ENCODE measurements at places on chromosomes 6 and 20.

DNA sequence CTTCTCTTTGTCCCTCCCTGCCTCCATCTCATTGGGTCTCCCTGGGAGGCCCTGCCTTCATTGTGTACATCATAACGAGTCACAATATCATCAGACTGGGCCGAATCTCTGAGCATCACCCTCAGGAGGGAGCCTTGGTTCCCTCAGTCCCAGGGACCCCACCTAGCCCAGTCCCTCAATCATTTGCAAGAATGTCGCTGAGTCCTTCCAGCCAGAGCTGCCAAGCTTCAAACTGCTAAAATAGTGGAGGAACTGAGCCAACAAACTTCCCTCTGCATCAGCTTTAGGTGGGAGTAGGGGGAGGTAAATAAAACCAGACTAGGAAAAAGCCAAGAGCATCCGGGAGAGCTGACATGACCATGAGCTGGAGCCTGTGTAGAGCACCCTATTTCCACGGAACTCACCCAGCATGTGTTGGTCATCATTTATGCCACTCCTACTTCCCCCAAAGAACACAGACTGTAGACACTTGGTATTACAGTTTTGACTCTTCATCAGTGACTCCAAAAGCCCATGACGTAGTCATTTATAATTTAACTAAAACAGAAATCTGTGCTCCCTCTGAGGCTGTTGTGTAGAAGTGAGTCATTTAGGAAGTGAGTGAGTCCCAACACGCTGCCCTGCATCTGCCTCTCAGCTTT is 28.8 kb upstream of the IL17A start:
- no peak for DNase-seq

DNA sequence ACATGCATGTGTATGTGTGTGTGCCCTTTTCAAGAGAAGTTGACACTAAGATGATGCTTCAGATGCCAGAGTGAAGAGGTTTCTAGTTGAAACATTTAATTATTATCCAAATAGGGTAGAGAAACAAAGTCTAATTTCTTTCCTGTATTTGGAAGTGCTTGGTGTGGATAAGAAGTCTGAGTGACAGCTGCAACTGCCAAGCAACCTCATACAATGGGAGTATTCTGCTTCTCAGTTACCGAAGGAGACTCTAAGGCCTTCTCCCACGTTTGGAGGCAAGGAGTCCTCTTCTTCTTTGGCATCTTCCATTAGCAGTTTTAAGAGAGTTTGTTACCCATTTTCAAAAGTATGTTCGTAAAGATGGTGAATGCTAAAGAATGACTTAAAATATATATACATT is 82.4 kb downstream of the HDGFL1 start:
- no peak for DNase-seq

DNA sequence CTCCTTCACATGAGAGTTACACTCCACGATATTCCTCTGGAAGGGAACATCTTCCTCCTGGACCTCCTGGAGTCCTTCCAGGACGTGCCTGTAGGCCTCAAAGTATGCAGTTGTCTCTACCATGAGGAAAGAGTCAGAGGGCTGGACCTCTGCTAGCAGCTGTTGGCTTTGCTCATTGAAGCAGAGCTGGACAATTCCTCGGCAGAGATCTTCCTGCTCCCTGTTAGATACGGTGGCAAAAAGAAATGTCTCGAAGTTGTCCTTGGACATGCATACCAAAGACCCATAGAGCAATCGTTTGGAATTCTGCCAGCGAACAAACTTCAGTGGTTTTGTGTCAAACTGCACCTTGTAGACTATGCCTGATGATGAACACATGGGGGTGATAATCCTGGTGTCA is 7.7 kb downstream of the ZNFX1 start:
- DNase-seq = no peak

DNA sequence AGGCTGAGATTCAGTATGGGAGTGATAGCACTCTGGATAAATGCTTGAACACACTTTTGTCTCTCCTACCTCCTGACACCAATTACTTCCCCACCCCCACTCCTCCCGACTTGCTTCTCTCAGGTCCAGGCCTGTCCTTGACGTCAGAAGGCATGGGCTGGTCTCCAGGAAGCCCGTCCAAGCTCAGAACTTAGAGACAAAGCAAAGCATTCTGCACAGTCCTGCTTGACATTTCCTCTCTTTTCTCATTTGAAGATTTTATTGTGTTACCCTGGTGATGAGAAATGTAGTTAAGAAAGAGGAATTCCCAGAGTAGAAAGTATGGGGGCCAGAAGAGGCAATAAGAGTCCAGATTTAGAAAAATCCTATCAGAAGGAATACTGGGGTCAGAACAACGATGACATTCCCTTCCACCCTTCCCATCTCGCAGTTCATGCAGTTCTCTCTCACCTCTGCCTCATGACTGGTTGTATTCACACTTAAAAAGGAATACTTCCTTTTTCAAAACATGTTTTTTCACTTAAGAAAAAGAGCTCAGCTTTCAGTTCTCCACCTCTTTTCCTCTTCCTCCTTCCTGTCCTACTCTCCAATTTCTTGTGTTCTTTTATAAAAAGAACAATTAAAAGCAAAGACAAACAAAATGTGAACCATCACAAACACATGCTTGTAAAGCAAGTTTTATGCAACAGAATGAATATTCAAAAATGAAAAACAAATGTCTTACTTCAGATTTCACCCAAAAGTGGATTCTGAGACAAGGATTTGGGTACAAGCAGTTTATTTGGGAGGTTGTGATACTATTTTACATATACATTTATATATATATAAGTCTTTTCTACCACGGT is 18.5 kb upstream of the FAM184A start:
- DNase-seq = no peak

GRCh38 chr6:55713436-55713835 is 134.4 kb upstream of the HMGCLL1 start:
- no peak for DNase-seq

DNA sequence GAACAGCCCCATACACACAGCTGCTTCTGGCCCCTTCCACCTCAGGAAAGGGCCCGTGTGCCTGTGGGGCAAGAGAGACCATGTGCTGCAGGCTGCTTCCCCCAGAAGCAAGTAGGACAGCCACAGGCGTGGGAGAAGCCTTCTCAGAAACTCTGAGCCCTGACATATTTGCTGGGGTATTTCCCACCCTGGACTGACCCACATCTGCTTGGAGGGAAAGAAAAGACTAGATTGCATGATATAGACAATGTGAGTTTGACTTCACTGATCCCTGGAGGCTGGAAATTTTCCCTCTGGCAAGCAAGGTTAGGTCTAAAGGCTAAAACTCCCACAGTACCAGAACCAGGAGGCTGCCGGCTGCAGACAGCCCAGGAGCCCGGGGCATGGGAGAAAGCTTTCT is 213.3 kb upstream of the SSTR4 start:
- no peak for DNase-seq

DNA sequence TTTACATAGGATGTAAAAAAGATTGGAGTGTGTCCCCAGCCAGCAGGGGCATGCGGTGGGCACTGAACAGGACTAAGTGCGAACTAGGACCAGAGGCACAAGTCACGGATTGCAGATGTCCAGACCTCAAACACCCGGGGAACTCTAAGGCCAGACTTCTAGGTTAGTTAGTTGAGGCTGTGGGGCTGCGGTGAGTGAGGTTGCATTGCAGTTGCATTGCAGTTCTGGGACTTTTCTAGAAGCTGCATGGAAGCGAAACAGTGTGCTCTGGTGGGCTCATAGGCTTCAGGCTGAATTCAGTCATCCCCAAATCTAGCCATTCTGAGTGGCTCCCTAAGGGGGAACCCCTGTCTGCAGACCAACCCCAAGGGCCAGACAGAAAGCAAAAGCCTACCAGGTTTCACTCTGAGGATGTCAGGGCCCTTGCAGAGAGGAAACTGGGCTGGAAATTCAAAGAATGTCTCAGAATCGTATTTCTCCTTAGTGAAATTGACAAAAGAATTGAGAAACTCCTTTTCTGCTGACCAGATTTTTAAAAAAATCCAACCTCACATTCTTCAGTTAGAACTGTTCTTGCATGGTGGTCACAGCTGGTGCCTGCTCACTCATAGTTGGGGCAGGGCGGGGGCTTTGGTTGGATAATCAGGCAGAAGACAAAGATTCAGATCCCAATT is 182.8 kb downstream of the ZDHHC14 start:
- no peak for DNase-seq

DNA sequence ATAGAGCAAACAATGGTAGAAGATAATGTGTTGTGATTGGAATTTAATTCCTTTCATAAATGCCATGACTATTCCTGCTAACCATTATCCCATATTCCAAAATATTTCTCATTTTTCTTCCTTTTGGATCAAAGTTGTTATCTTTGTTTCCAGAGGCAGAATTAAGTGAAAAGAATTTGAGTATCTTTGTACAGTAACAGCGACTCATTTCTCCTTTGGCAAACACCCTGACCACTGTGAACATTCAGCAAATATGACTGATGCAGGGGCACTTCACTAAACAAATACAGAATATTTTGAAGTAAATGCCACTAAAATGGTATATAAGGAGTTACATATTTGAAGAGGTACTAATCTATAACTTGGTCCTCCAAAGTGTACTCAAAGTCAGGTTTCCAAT is 105.0 kb upstream of the LAMP5 start:
- no peak for DNase-seq

GRCh38 chr6:108578595-108579327 is 18.0 kb downstream of the FOXO3 start:
- no peak for DNase-seq

DNA sequence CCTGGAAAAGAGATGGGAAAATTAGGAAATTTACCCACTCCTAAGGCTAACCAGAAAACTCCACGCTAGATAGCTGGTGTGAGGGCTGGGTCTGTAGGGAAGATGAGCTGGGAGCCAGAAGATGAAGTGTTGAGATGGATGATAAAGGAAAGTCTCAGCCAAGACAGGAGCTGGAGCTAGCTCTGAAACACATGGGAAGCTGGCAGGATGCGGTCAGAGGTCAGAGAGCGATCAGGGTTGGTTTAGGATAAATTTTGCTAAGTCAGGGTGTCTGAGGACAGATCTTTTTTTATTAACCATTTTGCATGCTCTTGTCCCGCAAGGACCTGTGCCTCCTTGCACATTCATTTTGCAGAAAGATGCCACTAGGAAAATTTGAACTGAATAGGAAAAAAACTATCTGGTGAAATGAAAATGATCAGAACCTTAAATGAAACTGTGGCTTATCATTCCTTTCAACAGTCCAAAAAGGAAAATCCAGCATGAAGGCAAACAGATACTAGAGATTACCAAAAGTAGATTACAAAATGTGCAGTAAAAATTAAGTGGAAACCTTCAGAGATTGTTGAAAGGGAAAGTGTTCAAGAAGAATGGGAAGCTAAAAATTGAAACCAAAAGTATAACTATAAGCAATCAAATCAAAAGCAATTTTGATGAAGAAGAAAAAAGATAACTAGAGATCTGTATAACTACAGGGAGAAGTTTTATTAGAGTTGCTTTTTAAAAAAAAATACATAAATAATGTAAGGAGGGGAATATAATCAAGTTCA is 10.7 kb upstream of the EDN1 start:
- no peak for DNase-seq

DNA sequence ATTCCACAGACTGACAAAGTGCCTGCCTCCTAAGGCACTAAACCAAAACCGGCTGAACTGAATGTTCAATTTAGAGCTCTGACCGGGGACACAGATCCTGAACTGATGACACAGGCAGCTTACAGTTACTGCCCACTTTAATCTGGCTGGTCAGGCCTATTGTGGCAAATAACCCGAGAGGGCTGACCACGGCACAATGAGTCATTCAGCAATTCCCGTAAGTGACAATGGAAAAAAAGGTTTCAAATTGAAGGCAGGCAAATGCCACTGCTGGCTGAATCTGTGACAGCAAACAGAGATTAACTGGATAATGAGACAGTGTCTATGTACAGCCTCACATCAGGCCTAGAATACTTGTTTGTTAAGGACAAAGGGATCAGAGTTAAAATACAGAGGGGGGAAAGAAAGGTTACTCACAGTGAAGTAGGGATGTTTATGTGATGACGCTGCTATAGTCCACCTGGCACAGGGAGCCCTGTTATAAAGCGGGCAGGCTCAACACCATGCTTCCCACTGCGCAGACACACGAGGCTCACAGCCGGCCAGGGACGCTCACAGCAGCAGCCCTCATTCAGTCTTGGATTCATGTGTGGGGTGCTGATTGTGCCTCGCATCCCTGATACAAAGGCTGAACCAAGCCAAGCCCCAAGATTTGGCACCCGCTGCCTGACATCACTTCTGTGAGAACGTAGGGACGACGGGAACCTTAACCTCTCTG is 54.4 kb downstream of the RTN4IP1 start:
- no peak for DNase-seq

- no peak for DNase-seq
These were observed 15.2 kb upstream of the ZNF335 start for GRCh38 chr20:45987108-45987780.

DNA sequence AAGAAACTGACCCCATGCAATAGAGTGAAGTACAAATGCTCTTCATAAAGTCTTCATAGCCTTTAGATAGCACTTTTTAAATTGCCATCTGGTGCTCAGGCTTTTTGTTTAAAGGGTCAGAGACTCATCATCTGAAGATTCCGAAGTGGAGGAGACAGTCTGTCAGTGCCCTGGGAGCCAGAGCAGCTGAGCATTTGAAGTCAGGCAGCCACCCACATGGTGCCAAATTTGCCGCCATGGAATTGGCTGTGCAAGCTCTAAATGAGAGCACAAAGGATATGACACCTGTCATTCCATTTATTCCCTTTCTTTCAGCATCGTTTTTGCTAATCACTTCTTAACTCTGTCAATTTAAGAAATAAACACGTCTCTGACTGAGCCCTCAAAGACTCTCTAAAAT is 32.8 kb upstream of the CEP162 start:
- no peak for DNase-seq

DNA sequence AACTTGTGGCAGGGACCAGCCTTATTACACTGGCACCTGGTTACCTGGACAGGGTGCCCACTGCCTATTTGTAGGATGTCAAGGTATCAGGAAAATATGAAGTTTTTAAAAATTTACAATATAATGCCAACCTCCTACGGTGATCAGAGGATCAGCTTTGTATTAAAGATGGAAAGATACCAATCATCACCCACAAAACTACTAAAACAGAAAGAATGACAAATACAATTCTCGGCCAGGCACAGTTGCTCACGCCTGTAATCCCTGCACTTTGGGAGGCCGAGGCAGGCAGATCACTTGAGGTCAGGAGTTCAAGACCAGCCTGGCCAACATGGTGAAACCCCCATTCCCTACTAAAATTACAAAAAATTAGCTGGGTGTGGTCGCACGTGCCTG is 18.4 kb upstream of the PRND start:
- DNase-seq = no peak

DNA sequence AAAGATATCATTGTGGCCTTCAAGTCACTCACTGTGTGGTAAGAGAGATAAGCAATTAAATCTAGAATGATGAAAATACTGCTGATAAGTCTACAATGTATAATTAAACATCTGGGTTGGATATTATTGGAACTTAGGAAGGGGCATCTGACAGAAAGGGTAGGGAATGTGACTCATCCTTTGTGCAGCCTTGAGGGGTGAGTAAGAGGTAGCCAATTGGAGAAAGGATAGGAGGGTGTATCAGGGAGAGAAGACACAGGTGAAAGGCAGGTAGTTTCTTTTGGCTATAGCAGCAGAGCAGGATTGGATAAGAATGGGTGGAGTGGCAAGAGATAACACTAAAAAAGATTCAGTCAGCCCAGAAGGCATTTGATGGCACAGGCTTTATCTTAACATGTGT is 182.0 kb downstream of the COL21A1 start:
- no peak for DNase-seq
